NCI-H2107 (cell line): ENCODE measurements at places on chromosomes 12 and 14.
A peak's percentile ranks its signal among the peaks of the same experiment; 100 is the strongest.

DNA sequence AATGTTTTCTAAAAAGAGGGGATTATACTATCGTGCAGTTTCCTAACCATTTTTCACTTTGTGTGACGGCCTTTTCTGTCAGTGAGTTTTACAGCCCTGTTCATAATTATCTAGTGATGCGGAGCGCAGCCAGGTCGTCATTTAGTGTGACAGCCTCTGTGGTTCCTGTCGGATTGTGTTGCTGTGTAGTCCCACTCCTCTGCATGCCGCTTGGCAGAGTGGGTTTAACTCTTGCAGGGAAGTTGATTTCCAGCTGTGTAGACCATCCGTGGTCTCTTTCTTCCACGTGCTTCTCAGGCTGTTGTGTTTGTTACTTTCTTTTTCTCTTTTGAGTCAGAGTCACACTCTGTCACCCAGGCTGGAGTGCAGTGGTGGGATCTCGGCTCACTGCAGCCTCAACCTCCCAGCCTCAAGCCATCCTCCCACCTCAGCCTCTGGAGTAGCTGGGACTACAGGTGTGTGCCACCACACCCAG, 8.6 kb downstream of the RAN start:
- no peak for DNase-seq

DNA sequence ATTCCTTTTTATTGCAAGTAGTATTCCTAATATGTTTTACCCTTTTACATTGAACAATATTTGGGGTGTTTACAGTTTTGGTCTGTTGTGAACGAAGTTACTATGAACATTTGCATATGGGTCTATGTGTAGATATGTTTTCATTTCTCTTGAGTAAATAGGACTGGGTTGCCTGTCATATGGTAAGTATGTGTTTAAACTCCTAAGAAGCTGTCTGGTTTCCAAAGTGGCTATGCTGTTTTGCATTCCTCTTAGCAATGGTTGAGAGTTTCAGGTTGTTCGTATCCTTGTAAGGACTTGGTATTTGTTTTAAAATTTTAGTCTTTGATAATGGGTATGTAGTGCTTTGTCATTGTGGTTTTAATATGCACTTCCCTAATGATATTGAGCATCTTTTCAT, 6.3 kb downstream of the METAP2 start:
- DNase-seq = no peak

DNA sequence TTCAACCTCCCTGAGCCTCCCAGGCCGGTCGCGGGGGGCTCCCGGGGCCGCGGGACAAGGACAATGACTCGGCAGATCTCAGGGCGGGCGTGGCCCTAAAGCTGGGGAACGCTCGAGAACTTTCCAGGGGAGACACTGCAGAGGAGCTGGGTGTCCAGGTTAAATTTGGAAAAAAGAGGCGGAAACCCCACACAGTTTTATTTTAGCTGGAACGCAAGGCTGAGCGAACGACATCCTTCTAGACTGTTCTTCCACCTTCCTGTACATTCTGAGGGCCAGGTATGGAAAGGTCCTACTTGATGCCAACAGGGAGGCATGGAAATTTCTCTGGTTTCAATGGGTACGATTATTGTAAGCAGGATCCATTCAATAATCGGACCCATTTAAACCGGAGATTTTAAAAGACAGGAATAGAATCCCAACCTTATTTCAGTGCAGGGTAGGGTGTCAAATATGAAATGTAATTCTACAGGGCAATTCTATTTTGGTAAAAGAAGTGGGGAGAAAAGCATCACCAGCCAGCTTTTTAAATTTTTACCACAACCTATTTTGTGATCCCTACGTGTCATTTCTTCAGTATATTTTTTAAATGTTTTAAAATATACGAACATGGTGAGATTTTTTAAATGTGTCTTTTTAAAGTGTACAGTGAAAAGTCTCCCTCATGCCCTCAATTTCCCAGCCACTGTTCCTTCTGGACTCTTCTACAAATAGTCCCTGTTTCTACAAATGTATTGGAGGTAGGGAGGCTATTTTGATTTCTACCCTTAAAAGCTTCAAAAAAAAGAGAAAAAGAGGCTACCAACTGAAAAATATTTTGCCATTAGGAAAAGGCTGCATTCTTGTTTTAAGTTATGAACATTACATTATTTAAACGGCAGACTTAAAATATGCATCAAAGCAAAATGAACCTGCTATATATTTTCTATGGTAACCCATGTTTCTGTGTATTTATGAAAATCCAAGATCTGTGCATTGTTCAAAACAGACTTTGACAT, 1.1 kb upstream of the UBC start:
- no peak for DNase-seq

DNA sequence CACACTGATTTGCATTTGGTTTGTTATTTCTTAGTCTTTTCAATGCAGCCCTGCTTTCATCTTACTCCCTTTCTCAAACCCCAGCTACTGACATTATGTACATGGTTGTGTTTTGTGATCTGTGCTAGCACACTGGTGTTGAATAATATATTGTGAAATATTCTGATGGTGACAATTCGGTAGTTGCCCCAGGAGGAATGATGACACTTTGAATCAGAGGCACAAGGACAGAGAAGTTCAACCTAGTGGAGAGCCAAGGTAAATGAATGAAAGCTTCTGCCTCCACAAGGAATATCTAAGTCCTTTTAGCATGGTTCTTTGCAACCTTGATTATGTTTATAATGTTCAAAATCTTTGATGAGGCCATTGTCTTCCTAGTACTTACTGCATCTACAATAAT, 159.9 kb downstream of the PDE3A start:
- no peak for DNase-seq

- peak; percentile 53 for DNase-seq
Measured at GRCh38 chr14:104827177-104828055, 26.5 kb downstream of the ZBTB42 start.

DNA sequence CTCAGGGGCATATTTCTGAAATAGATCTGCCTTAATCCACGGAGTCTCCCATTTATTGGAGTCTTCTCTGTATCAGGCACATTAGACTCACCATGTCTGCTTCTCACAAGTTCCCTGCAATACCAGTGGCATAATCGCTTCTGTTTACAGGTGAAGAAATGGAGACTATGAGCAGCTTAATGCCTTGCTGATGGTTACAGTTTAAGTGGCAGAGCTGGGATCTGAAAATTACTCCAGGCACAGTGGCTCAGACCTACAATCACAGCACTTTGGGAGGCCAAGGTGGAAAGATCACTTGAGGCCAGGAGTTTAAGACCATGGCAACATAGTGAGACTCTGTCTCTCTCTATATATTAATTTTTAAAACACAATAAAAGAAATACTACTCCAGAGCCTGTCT, 7.3 kb upstream of the RIC8B start:
- no peak for DNase-seq

- DNase-seq = no peak
Measured at GRCh38 chr12:113938471-113938870, 27.7 kb downstream of the RBM19 start.

GRCh38 chr12:12094481-12094880, 23.7 kb downstream of the BCL2L14 start:
- DNase-seq = no peak

- DNase-seq = no peak
Measured at GRCh38 chr14:22668863-22669262, 24.7 kb upstream of the OR6J1 start.

DNA sequence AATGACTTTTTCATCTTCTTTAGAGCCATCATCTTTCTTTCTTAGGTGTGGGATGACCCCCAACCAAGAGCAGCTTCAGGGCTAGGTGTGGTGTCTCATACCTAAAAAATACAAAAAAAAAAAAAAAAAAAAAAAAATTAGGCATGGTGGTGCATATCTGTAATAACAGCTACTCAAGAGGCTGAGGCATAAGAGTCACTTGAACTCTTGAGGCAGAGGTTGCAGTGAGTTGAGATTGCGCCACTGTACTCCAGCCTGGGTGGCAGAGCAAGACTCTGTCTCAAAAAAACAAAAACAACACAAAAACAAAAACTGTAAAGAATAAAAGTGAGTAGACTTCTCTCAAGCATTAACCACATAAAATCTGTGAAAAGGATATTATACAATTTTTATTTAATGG, 8.0 kb upstream of the ATF7IP start:
- no peak for DNase-seq

DNA sequence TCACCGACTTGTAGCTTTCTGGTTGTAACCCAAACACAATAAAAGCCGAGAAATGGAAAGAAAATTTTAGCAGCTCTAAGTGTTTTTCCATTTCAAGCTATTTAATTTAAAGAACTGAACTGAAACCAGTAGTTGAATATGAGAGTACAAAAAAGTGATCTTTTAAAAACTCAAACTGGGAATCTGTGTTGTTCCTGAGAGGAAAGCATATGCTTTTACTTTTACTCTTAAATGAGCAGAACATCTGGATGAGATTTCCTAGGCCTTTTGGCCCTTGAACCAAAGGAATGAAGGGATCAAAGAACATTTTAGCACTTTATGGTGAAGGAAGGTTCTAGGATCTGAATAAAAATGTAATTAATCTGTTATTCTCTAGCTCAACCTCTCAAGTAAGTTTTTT, 1.3 kb downstream of the KERA start:
- DNase-seq = no peak

DNA sequence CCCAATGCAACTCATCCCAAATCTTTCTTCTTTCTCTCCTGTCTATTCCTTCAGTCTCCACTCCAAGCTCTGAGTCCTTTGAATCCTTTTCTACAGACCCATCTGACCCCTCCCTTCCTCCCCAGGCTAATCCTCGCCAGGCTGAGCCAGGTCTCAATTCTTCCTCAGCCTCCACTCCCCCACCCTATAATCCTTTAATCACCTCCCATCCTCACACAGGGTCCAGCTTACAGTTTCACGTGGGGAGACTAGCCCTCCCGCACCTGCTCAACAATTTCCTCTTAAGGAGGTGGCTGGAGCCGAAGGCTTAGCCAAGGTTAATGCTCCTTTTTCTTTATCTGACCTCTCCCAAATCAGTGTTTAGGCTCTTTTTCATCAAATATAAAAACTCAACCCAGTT, 63.8 kb downstream of the MOK start:
- no peak for DNase-seq

GRCh38 chr12:68048648-68049297, 59.5 kb downstream of the IFNG-AS1 start:
- DNase-seq = no peak

GRCh38 chr14:20707622-20708021, 19.1 kb downstream of the ANG start:
- no peak for DNase-seq

- DNase-seq = no peak
Measured at GRCh38 chr14:94622653-94623421, 10.6 kb downstream of the SERPINA3 start.

GRCh38 chr12:24232531-24232930, 283.1 kb upstream of the SOX5 start:
- DNase-seq = no peak

GRCh38 chr14:20610002-20610765, 19.0 kb upstream of the RNASE12 start:
- DNase-seq = peak; percentile 71

- no peak for DNase-seq
Measured at GRCh38 chr14:31300296-31300695, 92.7 kb upstream of the HECTD1 start.

DNA sequence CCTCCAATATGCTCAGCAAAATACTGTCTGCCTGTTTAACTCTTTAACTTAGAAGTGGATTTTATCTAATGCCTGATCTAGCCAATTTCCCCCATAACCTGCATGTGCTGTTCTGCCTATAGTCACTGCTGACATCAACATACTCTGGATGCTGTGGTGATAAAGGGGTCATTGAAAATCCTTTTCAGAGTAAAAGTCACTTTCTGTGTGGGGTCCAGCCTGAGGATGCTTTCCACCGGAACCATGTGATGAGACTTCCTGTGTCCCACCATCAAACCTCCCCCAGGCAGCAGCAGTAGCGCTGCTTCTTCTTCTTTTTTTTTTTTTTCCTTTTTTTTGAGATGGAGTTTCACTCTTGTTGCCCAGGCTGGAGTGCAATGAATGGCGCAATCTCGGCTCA, 607.0 kb downstream of the BCL11B start:
- DNase-seq = no peak

DNA sequence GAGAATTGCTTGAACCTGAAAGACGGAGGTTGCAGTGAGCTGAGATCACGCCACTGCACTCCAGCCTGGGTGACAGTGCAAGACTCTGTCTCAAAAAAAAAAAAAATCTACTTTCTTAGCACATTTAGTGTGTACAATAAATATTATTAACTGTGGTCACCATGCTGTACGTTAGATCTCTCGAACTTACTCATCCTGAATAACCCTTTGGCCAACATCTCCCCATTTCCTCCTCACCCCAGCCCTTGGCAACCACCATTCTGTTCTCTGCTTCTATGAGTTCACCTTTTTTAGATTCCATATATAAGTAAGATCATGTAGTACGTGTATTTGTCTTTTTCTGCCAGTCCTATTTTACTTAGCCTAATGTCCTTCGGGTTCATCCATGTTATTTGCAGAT, 13.4 kb downstream of the FUT8 start:
- DNase-seq = no peak

DNA sequence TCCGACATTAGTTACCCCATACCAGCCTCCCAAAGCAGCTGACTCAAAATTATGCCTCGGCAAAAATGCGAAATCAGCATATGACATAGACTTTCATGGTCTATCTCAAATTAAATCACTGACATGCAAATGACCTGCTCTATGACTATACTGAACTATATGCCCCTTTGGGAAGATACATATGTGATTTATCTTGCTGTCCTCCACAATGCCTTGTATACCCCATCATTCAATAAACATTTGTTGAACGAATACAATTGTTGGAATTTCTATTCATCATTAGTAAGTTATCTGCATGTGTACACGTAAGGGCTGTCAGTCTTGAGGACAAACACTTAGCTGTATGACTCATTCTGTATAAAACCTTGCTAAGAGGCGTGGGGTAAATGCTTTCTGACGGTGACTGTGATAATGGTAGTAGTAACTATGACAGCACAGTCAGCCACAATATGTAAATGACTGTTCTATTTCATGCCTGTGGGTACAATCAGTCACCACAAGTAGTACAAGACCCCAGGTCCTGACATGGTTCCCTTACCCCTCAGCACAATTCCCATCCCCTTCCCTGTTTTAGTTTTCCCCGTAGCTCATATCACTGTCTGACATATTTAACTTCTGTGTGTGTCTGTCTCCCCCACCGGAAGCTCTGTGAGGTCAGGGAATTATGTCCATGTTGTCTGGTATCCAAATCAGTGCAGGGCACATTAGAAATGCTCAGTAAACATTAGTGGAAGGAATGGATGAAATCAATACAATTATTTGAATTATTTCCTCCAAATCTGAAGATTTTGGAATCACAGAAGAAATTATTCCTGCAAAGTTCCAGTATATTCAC, 42.8 kb downstream of the STXBP6 start:
- DNase-seq = no peak

- no peak for DNase-seq
Measured at GRCh38 chr12:57086493-57087009, 2.4 kb upstream of the NAB2 start.

DNA sequence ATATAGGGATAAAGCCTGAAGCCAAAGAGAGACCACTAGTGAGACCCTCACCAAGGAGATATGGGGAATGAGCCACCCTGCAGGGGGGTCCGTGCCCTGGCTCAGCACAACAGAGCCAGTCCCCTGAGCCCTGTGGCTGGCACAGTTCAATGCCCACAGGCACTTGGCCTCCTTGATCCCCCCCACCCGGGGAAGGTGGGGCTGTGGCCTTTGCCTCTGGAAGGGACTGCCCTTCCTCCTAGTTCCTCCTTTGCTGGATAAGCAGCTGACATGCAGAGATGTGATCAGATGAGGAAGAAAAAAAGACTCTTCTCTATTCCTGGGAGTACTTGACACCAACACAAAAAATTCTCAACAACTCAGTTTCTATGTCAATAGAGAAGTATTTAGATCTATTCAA, 19.9 kb downstream of the TTC7B start:
- no peak for DNase-seq
